CD4-positive, alpha-beta T cell treated with Interleukin-4 for 4 hours (primary cell): ENCODE measurements at places on chromosomes 6 and 20.

DNA sequence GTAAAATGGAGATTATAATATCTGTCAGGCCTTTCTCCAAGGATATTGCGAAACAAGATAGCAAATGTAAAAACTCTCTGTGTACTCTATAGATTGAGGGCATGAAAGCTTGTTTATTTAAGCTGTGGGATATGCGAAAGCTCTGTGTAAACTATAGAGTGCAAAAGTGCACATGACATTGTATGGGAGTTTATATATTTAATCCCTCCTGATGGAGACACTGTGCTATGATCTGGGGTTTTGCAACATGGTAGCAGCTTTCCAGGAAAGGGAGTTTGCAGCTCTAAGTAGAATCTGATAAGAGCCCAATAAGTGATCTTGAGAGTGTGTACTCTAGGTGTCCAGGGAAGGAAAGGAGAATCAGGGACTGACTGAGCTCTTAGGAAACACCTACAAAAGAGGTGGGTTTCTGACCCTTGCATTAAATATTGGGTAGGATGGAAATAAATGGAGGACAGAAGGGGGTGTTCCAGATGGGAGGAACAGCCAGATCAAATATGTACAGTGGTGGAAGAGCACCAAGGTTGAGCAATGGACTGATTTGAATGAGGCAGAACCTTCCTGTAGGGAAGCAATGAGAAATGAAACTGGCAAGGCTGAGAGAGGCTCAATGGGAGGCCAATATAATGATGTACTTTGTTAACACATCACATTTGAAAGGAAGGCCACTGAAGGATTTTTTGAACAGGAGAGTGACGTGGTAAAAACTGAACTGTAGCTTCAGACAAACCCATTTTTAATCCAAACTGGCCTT, 450.1 kb downstream of the GJA1 start:
- no peak for DNase-seq

DNA sequence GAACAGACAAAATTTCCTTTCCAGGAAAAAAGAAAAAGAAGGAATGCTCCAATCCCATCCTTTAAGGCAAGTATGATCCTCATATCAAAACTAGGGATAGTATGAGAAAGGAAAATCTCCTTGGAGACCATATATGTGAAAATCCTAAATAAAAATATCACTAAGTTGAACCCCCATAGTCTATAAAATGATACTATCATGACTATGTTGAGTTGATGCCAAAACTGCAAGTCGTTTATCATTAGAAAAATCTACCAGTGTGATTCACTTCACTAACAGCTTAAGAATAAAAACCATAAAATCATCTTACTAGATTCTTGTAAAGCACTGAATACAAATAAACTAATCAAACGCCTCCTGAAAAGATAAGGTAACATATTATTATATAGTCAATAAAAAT, 76.6 kb upstream of the STXBP5 start:
- DNase-seq, result no peak

- DNase-seq, result no peak
Observed at GRCh38 chr20:12156252-12156651, 238.6 kb downstream of the BTBD3 start.

- DNase-seq, result no peak
Observed at GRCh38 chr20:15098351-15098750, 760.9 kb upstream of the FLRT3 start.
